Stimulated activated CD8-positive, alpha-beta memory T cell treated with anti-CD3 and anti-CD28 coated beads, Interleukin-15, amount 100 ng/mL, for 48 hours (primary cell): ENCODE measurements at places on chromosomes 6 and 20.

DNA sequence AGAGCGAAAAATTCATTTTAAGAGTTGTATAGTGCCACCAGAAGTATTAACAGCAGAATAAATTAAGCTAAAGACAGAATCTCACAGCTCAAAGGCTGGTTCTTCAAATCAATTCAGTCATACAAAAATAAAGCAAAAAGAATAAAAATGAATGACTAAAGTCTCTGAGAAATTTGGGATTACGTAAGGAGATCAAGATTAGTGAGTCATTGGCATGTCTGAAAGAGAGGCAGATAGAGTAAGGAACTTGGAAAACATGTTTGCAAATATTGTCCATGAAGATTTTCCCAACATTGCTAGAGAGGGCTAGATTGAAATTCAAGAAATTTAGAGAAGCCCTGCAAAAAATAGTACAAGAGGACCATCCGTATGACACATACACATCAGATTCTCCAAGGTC, 1413.9 kb upstream of the ADGRB3 start:
- no peak for DNase-seq

DNA sequence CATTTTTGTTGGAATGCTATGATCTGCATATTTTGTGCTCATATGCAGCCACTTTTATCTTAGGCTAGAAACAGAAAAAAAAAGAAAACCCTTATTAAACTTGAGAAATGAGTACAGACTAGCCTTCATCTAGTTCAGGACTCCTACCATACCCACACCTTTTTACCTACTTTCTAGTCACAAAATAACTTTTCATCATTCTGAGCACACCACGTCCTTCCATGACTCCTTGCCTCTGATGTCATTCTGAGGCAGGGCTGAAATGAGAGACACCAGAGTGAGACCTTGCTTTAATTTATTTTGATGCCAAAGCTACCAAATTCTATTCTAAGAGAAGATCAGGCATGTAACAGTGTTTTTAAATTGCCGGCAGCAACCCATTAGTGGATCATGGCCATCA, 38.8 kb downstream of the SNX3 start:
- no peak for DNase-seq

GRCh38 chr6:27834879-27835549, 77.2 kb downstream of the OR2B2 start:
- DNase-seq, result no peak

GRCh38 chr6:107612762-107613415, 123.0 kb downstream of the SOBP start:
- DNase-seq, result no peak

DNA sequence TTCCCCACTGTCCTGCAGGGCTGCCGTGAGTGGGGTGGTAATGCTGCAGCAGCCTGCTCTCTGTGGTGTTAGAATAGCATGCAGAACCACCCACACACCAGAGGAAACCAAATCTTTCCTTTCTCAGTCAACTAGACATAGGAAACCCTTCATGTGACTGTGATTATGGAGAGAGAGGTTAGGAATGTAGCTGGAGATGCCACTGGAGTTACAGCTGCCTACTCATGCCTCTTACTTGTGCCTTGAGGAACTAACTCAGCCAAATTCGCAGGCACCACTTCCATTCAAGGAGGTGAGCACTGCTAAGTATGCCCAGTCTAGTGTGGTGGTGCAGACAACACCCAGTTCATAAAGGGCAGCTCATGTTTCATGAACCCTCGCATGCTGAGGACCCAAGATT, 27.4 kb downstream of the MUC22 start:
- no peak for DNase-seq

DNA sequence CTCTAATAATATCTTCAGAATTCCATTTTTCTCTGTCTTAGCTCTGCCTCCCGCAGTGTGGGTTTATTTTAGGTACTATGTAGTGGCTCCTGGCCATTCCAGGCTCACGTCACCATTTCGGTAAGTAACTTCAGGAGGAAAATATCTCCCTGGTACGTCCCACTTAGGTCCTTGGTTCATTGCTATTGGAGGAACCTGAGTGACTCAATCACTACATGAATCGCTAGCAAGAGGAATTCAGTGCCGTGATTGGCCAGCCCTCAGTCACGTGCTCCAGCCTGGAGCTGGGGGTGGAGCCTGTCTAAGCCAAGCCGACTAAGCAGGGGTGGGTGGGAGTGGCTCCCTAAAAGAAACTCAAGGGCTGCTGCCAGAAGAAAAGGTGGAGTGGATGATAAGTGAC, 67.3 kb upstream of the E2F3 start:
- no peak for DNase-seq

- DNase-seq, result no peak
Measured at GRCh38 chr6:153941768-153942167, 97.3 kb upstream of the OPRM1 start.

GRCh38 chr6:10426781-10427279, 12.0 kb upstream of the TFAP2A start:
- DNase-seq, result no peak
